ENCODE measurements at places on chromosomes 4 and X. TPM values are rescaled to one million over a fixed set of nuclear protein-coding genes. Genes with fewer than 3 reads are reported as not detected.
A peak's percentile ranks its signal among the peaks of the same experiment; 100 is the strongest.

The SPP1 gene
- 4.9 TPM for total RNA-seq

The PDLIM3 gene
- total RNA-seq: not detected

The AREG gene
- total RNA-seq: 0.38 TPM

The TASL gene
- 1.5 TPM for total RNA-seq

The TREX2 gene
- 2.3 TPM for total RNA-seq

The NUP54 gene
- total RNA-seq: 56.6 TPM

The PPP3CA gene
- total RNA-seq: 30.7 TPM

The PNMA5 gene
- not detected for total RNA-seq

The TKTL2 gene
- not detected for total RNA-seq

The SHROOM2 gene
- total RNA-seq: not detected

The ANTXR2 gene
- 18.2 TPM for total RNA-seq

The GUCY1A1 gene
- not detected for total RNA-seq

The CT83 gene
- not detected for total RNA-seq

The EPGN gene
- not detected for total RNA-seq

DNA sequence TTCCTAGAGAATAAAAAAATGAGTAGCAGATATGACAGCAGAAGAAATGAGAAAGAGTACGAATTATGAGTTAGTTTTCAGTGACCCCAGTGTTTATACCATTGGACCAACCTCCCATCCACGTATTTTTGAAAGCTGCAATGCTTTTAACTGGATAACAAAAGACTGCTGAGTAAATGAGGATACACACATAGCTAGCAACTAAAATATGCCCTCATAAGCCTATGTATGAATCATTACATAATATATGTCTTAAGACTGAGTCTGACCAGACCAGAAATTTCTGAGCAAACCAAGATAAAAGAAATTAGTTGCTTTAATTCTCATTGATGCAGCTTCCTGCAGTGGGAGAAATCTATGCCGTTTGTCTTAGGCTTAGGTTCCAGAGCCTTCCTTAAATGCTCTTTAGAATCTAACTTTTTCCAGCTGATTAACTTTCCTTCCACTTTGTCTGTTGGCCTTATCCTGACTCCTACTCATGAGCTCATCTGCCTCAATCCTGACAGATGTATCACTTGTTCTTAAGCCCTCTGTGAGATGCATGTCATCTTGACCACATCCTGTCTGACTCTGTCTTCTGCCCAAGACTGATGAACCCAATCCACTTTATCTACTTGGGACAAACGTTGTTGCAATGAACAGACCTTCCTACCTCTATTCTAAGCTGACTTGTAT is 301.4 kb upstream of the AADAT start:
- no peaks in the 10 kb centered on the region for H3K4me1 ChIP-seq
- DNase-seq: no peak

DNA sequence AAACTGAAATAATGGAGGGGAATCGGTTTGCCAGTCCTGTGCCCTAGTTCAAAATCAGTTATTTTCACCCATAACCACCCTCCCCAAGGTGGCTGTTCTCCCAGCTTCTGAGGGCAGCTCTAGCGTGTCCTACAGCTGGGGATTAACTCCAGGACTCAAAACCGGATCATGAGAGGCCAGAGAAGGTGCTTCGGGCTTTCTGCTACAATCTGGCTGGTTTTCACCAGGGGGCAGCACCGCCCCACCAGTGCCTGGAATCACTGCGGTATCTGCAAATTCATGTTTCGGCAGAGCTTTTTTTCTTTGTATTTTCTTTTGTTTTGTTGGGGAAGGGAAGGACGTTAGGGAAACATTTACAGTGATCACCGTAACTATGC is 28.4 kb downstream of the PDHA1 start:
- H3K36me3 ChIP-seq: no peaks in the 10 kb centered on the region
- peak overlapping the region; percentile 60 for H3K4me3 ChIP-seq
- H3K27me3 ChIP-seq: no peaks in the 10 kb centered on the region
- DNase-seq: peak; percentile 66

DNA sequence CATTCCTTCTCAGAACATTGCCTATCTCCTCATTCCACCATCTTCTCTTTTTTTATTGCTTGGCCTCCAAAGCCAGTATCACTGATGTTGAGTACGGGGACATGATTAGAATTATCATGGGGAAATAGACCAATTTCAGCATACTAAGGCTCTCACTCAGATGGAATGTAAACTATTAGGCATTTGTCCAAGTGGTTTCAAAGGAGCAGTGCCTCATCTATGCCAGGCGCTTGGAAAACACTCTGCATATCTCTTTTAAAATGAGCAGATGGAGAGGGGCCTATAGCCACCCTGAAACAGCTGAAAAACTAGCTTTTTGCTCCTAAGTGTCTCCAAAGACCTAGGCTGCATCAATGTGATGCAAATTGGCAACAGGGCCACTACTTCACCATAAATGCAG is 150.8 kb upstream of the DIPK2B start:
- DNase-seq: no peak
- H3K27me3 ChIP-seq: no peaks in the 10 kb centered on the region
- no peak overlapping the region for H3K4me3 ChIP-seq

DNA sequence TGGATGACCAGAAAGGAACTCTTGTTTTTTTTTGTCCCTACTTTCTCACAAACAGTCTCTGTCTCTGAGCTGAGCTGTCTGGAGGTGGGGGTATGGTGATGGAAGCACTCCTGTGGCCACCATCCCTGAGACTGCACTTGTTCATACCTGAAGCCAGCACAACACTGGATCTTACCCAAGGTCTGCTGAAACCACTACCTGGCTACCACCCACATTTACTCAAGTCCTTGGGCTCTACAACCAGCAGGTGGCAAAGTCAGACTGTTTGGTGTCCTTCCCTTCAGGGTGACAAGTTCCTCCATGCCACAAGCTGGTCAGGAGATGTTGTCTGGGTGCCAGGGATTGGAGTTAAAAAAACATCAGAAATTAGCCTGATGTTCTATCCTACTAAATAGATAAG is 89.7 kb downstream of the NEXMIF start:
- H3K27ac ChIP-seq: no peak overlapping the region
- no peaks in the 10 kb centered on the region for H3K36me3 ChIP-seq
- no peak overlapping the region for H3K4me3 ChIP-seq
- H3K27me3 ChIP-seq: no peaks in the 10 kb centered on the region
- no peaks in the 10 kb centered on the region for H3K4me1 ChIP-seq

DNA sequence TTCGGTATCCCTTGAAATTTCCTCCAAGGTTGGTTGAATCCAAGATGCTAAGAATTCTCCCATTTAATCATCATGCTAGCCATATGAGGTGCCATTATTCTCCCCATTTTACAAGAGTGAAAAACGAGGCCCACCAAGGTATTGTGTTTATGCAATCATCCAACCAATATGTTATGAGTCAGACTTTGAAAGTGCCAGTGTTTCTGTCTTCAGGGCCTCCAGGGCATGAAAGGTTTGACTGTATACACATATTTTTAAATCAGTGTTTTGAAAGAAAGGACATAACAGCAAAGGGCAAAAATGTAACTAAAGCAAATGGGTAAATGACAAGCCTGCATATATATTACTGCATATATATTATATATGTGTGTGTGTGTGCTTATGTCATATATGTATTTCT is 541.2 kb upstream of the SMIM31 start:
- H3K27me3 ChIP-seq: no peaks in the 10 kb centered on the region
- no peaks in the 10 kb centered on the region for H3K36me3 ChIP-seq
- H3K4me1 ChIP-seq: no peaks in the 10 kb centered on the region

GRCh38 chrX:103398421-103398864 is 22.1 kb downstream of the BEX3 start:
- H3K4me3 ChIP-seq: no peak overlapping the region
- H3K27me3 ChIP-seq: no peaks in the 10 kb centered on the region
- DNase-seq: no peak
- no peaks in the 10 kb centered on the region for H3K36me3 ChIP-seq

DNA sequence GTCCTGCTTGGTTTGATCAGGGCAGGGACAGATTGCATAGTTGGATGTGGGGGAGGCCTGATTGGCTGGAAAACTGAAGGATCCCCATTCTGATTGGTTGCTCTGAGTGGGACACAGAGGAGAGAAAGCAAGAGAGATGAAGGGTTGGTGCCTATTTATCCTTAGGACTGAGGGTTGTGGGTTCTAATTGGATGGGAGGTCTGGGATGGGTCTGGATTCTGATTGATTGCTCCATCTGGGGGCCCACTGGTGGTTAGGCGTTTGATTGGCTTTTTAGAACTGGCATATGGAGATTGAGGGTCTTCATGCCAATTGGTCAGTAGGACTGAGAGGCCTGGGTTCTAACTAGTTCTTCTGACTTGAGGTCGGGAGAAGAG is 644 bp upstream of the EBP start:
- peaks cover 17% of the 10 kb centered on the region for H3K4me1 ChIP-seq
- peaks cover 6% of the 10 kb centered on the region for H3K36me3 ChIP-seq

GRCh38 chr4:109816082-109816442 is 500 bp downstream of the GAR1 start:
- peak overlapping the region; percentile 99 for H3K27ac ChIP-seq
- peak; percentile 59 for DNase-seq
- peaks cover 17% of the 10 kb centered on the region for H3K4me1 ChIP-seq

- no peak for DNase-seq
- H3K27me3 ChIP-seq: no peaks in the 10 kb centered on the region
- H3K4me1 ChIP-seq: no peaks in the 10 kb centered on the region
- no peak overlapping the region for H3K27ac ChIP-seq
- H3K4me3 ChIP-seq: no peak overlapping the region
These were observed 116.6 kb downstream of the TMEM164 start for GRCh38 chrX:110119480-110119879.

DNA sequence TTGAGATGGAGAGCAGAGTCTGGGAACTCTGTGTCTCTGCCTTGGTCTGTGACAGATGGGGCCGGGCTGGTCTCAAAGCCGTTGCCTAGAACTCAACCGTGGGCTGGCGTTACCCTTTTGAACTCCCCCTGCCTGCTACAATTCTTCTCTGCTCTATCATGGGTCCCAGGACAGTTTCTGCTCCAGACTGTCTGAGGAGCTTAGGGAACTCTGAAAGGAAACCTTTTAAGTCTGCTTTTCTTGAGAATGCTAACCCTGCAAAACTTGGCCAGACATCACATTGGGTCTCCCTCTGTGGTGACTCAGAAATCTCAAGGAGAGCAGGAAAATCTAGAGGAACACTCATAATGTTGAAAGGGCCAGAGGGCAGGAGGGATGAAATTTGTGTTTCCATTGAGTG is 240.6 kb downstream of the CBR4 start:
- H3K36me3 ChIP-seq: no peaks in the 10 kb centered on the region
- H3K27ac ChIP-seq: no peak overlapping the region
- H3K27me3 ChIP-seq: no peaks in the 10 kb centered on the region
- H3K4me3 ChIP-seq: no peak overlapping the region
- DNase-seq: no peak
- H3K4me1 ChIP-seq: no peaks in the 10 kb centered on the region

DNA sequence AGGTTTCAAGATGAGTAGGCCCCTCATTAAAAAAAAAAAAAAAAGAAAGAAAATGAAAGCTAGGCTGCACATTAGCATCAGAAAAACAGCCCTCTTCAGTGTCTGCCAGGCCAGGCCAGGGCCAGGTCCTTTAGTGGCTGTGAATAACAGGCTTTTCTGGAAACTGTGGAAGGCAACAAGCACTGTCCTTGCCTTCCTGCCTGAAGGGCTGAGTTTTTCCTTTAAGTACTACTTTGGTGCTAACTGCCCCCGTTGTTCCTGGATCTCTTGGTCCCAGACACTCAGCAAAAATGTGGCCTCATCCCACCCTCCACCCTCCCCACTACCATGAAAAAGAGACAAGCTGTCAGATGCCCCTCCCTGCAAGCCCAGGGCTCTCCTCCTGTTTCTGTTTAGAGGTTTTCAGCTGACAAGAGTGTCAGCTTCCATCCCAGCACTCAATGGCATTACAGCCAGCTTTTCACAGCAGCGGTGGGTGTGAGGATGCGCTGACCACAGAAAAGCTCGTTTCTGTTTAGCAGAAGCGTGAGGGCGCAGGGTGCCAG is 174.2 kb downstream of the NHS start:
- no peaks in the 10 kb centered on the region for H3K4me1 ChIP-seq
- no peak for DNase-seq
- no peaks in the 10 kb centered on the region for H3K36me3 ChIP-seq

- no peaks in the 10 kb centered on the region for H3K27me3 ChIP-seq
- no peaks in the 10 kb centered on the region for H3K4me1 ChIP-seq
- no peak overlapping the region for H3K4me3 ChIP-seq
- H3K36me3 ChIP-seq: no peaks in the 10 kb centered on the region
- no peak for DNase-seq
These were observed 17.6 kb downstream of the ADRA2C start for GRCh38 chr4:3783693-3784306.

DNA sequence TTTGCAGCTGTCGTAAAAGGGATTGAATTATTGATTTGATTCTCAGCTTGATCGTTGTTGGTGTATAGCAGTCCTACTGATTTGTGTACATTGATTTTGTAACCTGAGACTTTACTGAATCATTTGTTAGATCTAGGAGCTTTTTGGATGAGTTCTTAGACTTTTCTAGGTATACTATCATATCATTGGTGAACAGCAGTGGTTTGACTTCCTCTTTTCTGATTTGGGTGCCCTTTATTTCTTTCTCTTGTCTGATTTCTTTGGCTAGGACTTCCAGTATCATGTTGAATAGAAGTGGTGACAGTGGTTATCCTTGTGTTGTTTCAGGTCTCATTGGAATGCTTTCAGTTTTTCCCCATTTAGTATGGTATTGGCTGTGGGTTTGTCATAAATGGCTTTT is 8.4 kb downstream of the APOOL start:
- DNase-seq: no peak
- H3K4me1 ChIP-seq: no peaks in the 10 kb centered on the region
- H3K36me3 ChIP-seq: no peaks in the 10 kb centered on the region

GRCh38 chrX:675279-675954 is 44.8 kb downstream of the SHOX start:
- H3K36me3 ChIP-seq: no peaks in the 10 kb centered on the region
- no peak for DNase-seq
- H3K4me1 ChIP-seq: no peaks in the 10 kb centered on the region
- H3K27ac ChIP-seq: no peak overlapping the region
- H3K4me3 ChIP-seq: no peak overlapping the region

GRCh38 chrX:98514032-98514431 is 1630.3 kb downstream of the RPA4 start:
- H3K4me3 ChIP-seq: no peak overlapping the region
- H3K27me3 ChIP-seq: no peaks in the 10 kb centered on the region

GRCh38 chrX:29071525-29072320 is 484.5 kb downstream of the IL1RAPL1 start:
- H3K27ac ChIP-seq: no peak overlapping the region
- no peak for DNase-seq
- H3K36me3 ChIP-seq: no peaks in the 10 kb centered on the region

- H3K36me3 ChIP-seq: no peaks in the 10 kb centered on the region
- no peaks in the 10 kb centered on the region for H3K4me1 ChIP-seq
- no peak for DNase-seq
These were observed 20.6 kb upstream of the SOX3 start for GRCh38 chrX:140525448-140525847.

DNA sequence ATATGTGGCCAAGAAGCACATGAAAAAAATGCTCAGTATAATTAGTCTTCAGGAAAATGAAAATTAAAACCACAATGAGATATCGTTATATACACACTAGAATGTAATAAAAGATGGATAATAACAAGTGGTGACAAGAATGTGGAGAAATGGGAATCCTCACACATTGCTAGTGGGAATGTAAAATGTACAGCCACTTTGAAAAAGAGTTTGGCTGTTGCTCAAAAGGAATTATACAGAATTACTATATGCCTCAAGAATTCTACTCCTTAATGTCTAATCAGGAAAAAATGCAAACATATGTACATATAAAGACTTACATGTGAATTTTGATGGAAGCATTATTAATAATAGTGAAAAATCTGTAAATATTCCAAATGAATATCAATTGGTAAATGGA is 102.2 kb downstream of the SPCS3 start:
- no peak overlapping the region for H3K27ac ChIP-seq
- no peak overlapping the region for H3K4me3 ChIP-seq
- H3K27me3 ChIP-seq: no peaks in the 10 kb centered on the region
- DNase-seq: no peak
